ENCODE measurements at places on chromosomes 13 and 19. TPM values are rescaled to one million over a fixed set of nuclear protein-coding genes. Genes with fewer than 3 reads are reported as not detected.

DNA sequence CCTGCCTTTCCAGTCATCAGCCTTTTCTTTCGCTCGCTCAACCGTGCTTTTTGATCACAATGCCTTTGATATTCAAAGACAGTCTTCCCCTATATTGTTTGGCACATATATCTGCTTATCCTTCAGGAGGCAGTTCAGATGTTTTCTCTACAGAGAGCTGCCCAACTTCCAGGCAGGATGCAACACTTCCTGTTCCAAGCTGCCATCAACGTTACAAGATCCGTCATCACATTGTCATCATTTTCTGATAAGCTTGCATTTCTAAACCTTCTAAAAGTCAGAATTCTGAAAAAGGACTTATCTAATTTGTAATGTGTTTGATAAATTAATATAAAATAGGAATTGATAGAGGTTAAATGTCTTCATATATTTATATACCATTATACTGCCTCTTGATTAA lies 574.2 kb downstream of the TBC1D4 start:
- DNase-seq, result no peak

DNA sequence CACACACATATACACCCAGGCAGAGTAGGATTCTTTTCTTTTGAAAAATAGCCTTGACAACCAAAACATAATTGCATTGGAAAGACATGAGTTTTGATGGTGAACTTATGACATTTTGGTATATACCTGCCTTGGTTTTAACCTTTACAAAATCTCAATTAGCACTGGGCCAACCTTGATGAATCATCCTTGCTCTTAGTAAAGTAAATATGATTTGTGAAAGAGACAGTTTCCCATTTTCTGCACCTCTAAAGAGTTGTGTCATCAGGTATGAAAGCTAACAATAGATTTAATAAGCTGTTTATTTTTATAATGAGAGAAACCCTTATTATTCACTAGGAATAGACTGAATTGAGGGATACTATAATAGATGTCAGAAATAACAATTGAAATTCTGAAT lies 15.7 kb upstream of the ENOX1 start:
- DNase-seq, result no peak

DNA sequence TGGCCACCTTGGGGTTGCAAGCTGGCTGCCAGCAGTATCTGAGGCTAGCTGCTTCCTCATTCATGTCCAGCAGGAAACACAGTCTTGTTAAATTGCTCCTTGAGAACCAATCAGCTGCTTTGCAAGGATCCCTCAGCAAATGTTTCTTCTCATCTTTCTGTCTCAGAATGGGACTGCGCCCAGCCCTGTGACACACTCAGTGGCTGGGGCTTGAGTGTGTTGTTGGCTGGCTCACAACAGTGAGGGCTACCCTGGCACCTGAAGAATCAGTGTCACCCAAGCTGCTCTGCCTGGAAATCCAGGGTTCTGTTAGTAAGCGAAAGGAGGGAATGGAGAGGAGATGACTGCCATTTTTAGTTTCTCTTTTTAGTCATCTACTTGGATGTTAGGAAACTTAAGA lies 317.2 kb downstream of the DCT start:
- DNase-seq, result no peak

GRCh38 chr19:51507640-51508058 lies 6.0 kb upstream of the SIGLEC12 start:
- DNase-seq, result no peak

- DNase-seq, result no peak
Observed at GRCh38 chr13:77415253-77416071, 88.6 kb upstream of the MYCBP2 start.

GRCh38 chr19:18743784-18744418 lies 47.2 kb downstream of the COMP start:
- no peak for DNase-seq

DNA sequence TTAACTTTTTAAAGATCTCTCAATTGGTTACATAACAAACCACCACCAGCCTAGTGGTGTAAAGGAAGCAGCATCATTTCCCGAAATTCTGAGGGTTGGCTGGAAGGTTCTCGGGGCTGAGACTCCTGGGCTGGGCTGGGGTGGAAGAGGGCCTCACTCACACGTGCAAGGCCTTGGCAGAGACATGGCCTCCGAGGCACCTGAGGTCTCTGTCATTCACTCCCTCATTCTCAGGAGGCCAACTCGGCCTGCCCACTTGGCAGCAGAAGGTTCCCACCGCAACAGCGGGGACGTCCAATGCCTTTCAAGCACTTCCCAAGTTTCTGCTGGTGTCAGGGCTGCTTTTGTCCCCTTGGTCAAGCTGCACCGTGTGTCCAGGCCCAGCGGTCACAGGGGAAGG lies 18.6 kb upstream of the RASA3 start:
- no peak for DNase-seq

GRCh38 chr13:20972731-20973130 lies 70.2 kb upstream of the XPO4 start:
- no peak for DNase-seq

DNA sequence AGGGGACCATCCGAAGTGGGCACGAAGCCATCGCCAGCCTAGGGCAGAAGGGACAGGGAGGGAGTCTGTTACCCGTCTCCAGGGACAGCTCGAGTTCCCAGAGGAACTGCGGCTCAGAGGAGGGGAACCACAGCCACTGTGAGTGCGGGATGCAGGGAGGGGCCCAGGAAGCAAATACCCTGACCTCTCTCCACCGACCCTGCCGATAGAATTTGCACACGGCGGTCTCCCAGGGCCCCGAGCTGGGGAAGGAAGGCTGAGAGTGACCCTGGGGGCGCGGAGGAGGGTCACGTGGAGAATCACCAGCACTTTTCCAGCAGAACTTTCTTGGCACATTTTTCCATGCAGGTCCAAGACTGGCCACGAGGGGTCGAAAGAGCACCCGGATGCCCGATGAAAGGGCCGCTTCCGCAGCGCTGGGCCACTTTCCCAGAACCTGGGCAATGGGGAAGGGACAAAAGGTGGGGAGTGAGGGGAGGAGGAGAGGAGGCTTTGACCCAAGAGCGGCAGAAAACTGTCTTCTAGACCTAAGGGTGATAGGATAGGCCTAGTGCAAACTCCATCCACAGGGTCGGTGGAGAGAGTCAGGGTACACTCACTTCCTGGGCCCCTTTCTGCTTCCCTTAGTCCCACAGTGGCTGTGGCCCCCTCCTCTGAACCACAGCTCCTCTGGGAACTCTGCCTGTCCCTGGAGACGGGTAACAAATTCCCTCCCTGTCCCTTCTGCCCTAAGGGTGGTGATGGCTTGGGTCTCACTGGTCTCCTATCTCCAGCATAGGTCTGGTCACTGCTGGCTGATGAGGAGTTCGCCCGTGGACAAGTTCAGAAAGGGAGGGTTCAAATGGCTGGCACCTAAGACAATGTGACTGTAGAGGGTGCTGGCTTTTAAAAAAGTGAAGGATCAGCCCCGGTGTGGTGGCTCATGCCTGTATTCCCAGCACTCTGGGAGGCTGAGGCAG lies 5.3 kb upstream of the GPR4 start:
- DNase-seq, result peak; percentile 59

- no peak for DNase-seq
Observed at GRCh38 chr19:2329149-2329478, 630 bp downstream of the SPPL2B start.

DNA sequence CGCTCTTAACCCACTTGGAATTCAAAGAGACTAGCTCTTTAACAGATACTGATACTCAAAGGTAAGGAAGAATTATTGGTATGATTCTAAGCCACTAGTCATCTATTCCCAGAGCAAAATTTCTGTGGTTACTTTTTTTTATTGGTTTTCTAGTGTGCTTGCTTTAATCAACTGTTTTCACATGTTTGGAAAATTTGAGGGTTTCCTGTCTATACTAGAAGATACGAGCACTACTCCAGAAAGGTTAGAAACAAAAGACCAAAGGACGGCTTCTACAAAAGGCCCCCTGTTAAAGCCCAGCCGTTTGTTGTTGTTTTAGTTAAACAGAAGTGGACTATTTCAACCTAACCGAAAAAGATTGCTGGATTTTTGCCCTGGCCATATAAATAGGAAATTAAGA lies 18.5 kb upstream of the LPAR6 start:
- DNase-seq, result no peak

- no peak for DNase-seq
Observed at GRCh38 chr13:71863254-71863865, 3.6 kb downstream of the DACH1 start.

DNA sequence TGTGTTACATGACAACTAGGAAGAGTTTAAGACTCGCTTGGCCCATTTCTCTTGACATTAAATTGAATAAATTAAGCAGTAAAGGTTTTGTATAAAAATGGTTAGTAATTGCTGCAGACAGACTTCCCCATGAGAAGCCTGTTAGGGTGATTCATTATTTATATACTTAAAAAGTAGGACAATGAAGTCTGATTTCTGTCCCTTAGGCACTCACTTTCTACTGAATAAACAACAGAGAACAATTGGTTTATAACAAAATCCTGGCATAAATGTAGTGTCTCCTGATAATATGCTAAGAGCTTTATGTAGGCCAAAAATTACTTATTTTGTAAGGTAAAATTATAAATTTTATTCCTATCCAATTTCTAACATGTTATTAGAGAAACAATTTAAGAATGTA lies 2138.5 kb upstream of the PCDH20 start:
- DNase-seq, result peak; percentile 7

DNA sequence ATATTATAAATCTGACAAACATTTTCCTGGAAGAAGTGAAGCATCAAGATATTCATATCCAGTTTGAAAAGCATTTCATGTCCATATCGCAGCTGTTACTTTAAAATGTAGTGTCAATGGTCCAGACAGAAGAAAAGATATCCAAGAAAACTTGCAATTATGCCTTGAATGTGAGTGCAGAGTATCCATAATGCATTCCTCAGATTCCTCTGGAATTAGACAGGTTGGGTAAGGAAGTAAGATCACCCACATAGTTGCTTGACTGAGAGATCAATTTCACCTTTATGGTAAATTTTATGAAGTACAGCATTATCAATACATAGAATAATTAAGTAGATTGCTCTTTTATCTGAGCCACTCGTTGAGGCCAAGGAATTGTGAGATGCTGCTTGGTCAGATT lies 327.0 kb upstream of the SLITRK5 start:
- no peak for DNase-seq

DNA sequence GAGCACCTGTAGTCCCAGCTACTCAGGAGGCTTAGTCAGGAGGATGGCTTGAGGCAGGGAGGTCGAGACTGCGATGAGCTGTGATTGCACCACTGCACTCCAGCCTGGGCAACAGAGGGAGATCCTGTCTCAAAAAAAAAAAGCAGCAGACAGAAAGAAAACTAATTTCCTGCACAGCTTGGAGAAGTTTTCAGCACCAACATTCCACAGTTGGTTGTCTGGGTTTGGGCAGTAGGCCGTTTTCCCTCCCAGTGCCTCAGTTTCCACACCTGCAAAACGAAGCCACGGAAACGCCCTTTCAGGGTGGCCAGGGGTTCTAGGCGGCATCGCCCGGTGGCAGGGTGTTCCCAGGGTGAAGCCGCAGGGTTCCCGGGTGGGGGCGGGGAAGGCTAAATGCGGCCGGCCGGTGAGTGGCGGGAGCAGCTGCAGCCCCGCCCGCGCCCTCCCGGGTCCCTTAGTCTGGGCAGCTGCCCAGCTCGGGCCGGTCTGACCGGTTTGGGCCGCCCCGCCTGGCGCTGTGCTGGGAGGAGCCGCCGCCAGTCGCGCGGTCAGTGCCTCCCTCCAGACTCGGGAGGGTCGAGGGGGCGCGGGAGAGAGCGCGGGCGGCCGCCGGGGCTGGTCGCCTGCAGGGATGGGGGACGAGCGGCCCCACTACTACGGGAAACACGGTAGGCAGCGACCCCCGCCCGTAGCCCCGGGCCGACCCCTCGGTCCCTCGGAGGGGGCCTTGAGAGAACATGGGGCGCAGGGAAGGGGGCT lies at the start of gene SLC44A2:
Gene SLC44A2, plus strand, starts transcription at position 551 of the 759 bp plus-strand sequence. Its CDS starts 81 bp downstream, at position 632.
- DNase-seq, result peak; percentile 35

- DNase-seq, result no peak
Observed at GRCh38 chr13:72430923-72431322, 296.5 kb downstream of the MZT1 start.

DNA sequence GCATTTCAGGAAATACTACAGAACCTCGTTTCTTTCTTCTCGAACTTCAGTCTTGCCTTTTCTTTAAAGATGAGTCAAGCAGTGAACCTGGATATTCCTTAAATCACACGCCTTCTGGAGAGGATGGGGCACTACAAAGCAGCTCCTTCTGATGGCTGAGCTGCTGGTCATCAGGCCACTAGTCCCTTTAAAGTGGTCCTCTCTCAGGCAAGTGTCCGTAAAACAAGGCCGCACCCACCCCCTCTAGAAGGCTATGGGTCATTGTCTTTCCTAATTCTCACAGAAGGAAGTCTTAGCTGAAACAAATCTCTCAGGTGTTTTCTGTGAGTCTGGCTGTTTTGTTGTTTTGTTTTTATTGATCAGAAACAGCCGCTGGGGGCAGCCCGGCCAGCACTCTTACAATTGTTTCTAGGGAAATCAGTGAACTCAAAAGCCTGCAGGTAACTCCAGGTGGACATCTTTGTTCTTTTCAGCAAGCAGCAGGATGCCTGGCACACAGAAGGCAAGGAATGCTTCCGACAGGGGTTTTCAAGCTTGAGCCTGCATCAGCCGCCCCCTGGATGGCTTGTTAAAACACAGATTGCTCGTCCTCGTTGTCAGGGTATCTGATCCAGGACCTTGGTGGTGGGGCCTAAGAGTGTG lies 45.4 kb downstream of the MBNL2 start:
- no peak for DNase-seq

- no peak for DNase-seq
Observed at GRCh38 chr19:5171711-5172110, 168.9 kb downstream of the PTPRS start.

- DNase-seq, result no peak
Observed at GRCh38 chr13:97235549-97236231, 13.6 kb downstream of the MBNL2 start.

GRCh38 chr19:7346488-7346971 lies 2.2 kb upstream of the ARHGEF18 start:
- no peak for DNase-seq

The ZNF560 gene
- 0.90 TPM for total RNA-seq

The IRGC gene
- not detected for total RNA-seq

The ZNF253 gene
- 3.6 TPM for total RNA-seq

The RASIP1 gene
- 0.18 TPM for total RNA-seq

The CFD gene
- total RNA-seq, result 1.4 TPM

The TMEM38A gene
- 1.4 TPM for total RNA-seq

The OR7D2 gene
- not detected for total RNA-seq

The ZNF135 gene
- total RNA-seq, result 1.9 TPM

Data from IMR-90 (cell line).